ENCODE measurements at places on chromosomes 12 and 14. TPM values are rescaled to one million over a fixed set of nuclear protein-coding genes. Genes with fewer than 3 reads are reported as not detected.

Gene CIROP
- not detected for polyA plus RNA-seq

Gene TRIM9
- 0.05 TPM for polyA plus RNA-seq

Gene MYL2
- not detected for polyA plus RNA-seq

Gene LRRC10
- polyA plus RNA-seq: not detected

Gene GAS2L3
- polyA plus RNA-seq: not detected

DNA sequence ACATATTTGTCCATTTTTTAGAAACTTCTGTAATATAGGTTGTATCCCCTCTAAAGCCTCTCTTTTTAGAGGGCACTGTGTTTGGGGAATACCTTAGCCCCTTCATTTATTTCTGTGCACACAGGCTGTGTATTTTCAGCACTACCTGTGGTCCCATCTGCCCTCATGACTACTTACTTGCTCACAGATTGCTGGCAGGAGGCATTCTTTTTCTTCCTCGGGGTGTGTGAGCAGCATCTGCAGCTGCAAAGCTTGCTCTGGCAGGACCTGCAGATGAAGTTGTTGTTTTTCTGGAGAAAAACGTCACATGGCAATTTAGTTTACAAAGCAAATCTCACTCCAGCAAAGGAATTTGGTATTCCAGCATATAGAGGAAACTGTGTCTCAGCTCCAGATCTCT lies 24.3 kb downstream of the ANG start:
- no peak overlapping the region for H3K27ac ChIP-seq
- no peaks in the 10 kb centered on the region for H3K27me3 ChIP-seq
- no peaks in the 10 kb centered on the region for H3K4me1 ChIP-seq
- no peak for DNase-seq
- no peak overlapping the region for H3K4me3 ChIP-seq

DNA sequence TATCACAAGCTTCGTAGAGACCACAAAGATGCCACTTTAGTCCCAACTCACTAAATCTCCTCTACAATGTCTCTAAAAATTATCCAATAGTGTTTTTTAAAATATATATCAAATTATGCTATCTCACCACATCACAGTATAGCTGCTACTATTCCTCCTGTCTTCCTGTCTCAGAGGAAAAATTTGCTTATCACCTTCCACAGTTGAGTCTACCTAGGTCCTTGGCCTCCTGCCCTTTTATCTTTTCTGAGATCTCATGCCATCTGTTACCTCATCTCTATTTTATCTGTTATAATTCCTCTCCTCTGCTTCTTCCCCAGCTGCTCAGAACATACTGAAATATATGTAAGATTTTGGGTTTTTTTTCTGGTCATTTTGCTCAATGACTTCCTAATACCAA lies 568.2 kb downstream of the DIO2 start:
- no peaks in the 10 kb centered on the region for H3K4me1 ChIP-seq
- H3K27ac ChIP-seq: no peak overlapping the region
- H3K27me3 ChIP-seq: no peaks in the 10 kb centered on the region
- no peak for DNase-seq

- H3K36me3 ChIP-seq: no peaks in the 10 kb centered on the region
- H3K4me3 ChIP-seq: no peak overlapping the region
- DNase-seq: no peak
- no peak overlapping the region for H3K27ac ChIP-seq
Observed at GRCh38 chr12:128973883-128974681, 120.8 kb downstream of the GLT1D1 start.

GRCh38 chr12:95829395-95829794 lies 29.4 kb upstream of the SNRPF start:
- H3K27me3 ChIP-seq: no peaks in the 10 kb centered on the region
- H3K27ac ChIP-seq: no peak overlapping the region
- H3K36me3 ChIP-seq: no peaks in the 10 kb centered on the region
- no peak for DNase-seq
- H3K4me3 ChIP-seq: no peak overlapping the region

DNA sequence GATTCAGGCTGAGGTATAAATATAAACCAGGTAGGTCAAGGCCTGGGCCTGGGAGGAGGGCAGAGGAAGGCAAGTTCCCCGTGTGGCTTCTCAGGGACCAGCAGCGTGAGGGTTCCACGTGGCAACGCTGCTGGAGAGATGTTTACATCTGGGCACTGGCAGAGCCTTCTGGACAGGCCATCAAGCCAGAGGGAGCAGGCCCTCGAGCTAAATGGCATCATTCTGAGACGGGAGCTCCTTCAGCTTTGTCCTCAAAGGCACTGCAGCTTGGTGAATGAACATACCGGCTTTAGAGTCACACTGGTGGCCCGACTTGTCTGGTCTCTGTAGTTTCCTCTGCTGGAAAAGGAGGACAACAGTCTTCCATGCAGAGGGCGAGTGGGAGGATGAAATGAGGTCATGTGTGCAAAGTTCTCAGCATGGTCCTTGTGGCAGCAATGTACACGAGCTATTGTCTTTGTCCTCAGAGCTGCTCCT lies 231.3 kb downstream of the ZFP36L1 start:
- H3K27ac ChIP-seq: no peak overlapping the region
- H3K4me1 ChIP-seq: peaks cover 17% of the 10 kb centered on the region
- no peak overlapping the region for H3K4me3 ChIP-seq
- no peaks in the 10 kb centered on the region for H3K36me3 ChIP-seq
- no peak for DNase-seq
- no peaks in the 10 kb centered on the region for H3K27me3 ChIP-seq

DNA sequence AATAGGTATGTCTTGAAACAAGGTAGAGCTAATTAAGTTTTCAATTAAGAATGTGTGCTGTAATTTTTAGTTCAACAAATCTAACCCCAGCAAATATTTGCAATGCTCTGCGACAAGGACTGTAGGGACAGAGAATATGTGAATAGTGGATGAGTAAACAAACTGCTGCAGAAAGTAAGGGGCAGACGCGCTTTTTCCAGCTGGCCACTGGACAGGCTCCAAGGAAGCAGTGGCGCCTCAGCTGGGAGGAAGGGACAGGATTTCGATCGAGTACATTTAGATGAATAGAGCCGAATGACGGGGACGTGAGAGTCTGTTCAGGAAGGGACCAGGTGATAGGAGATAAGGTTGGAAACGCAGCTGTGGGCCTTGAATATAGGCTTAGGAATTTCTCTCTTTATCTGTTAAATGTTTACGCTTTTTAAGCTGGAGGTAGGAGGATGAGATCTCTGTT lies 69.3 kb downstream of the ELK3 start:
- H3K4me3 ChIP-seq: no peak overlapping the region
- peaks cover 2% of the 10 kb centered on the region for H3K4me1 ChIP-seq
- peaks cover 8% of the 10 kb centered on the region for H3K36me3 ChIP-seq
- DNase-seq: no peak

GRCh38 chr12:99232324-99232723 lies 415.2 kb upstream of the GARIN6 start:
- H3K27ac ChIP-seq: no peak overlapping the region
- H3K4me3 ChIP-seq: no peak overlapping the region
- no peak for DNase-seq
- no peaks in the 10 kb centered on the region for H3K4me1 ChIP-seq
- H3K27me3 ChIP-seq: no peaks in the 10 kb centered on the region

- no peak overlapping the region for H3K27ac ChIP-seq
- H3K36me3 ChIP-seq: no peaks in the 10 kb centered on the region
- H3K4me1 ChIP-seq: no peaks in the 10 kb centered on the region
Observed at GRCh38 chr14:95341115-95341514, 21.4 kb upstream of the CLMN start.

DNA sequence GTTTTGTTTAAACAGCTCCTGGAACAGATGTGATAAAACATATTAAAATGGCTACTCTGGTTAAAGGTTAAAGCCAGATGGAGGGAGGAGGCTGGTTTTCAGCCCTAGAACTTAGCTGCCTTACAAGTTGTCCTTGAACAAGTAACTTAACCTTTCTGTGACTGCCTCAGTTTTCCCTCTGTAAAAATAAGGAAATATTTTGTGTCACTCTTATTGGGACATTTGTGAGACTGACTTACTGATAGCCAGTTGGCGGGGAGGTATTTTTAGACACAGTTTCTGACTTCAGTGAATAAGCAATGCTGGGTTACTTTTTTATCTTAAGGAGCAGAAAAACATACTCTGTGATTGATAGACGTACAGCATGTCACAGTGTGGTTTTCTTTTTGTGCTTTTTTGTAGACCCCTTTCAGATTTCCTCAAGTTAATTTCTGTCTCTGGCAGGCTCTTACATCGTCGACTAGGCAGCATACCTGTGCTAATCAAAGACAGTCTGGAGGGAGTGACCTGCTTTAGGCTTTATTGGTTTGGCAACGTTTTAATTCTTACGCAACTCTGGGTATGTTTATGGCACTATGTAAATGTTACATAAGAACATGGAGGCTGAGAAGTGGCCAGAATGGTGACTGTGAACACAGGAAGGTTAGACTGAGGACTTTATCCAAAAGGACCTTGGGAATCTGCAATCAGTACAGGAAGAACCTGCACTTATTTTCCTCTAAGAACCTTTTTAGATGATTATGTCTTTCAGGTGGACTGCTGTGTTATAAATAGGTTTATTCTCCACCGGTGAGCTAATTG lies 3.3 kb downstream of the ACVR1B start:
- no peaks in the 10 kb centered on the region for H3K36me3 ChIP-seq
- peaks cover 28% of the 10 kb centered on the region for H3K4me1 ChIP-seq
- no peak for DNase-seq
- no peak overlapping the region for H3K27ac ChIP-seq

- H3K4me1 ChIP-seq: no peaks in the 10 kb centered on the region
- DNase-seq: no peak
- no peak overlapping the region for H3K4me3 ChIP-seq
Observed at GRCh38 chr12:58961906-58962305, 41.6 kb upstream of the LRIG3 start.

DNA sequence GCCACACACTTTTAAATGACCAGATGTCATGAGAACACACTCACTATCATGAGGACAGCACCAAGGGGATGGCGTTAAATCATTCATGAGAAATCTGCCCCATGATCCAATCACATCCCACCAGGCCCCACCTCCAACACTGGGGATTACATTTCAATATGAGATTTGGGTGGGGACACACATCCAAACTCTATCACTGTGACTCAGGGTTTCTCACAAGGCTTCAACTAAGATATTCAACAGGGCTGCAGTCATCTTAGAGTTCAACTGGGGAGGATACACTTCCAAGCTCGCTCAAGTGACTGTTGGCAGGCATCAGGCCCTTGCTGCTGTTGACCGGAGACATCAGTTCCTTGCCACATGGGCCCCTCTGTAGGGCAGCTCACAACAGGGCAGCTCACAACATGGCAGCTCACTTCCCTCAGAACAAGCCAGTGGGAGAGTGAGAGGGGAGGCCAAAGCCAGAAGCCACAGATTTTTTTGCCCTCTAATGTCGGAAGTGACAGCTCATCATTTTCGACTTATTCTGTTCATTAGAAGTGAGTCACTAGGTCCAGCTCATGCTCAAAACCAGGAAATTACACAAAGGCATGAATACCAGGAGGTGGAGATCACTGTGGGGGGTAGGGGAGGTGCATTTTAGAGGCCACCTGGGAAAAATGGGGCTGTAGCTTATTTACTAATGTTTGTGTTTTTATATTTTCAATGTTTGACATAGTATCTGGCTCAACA lies 50.8 kb upstream of the PTHLH start:
- DNase-seq: no peak
- H3K27me3 ChIP-seq: no peaks in the 10 kb centered on the region
- H3K36me3 ChIP-seq: no peaks in the 10 kb centered on the region
- H3K27ac ChIP-seq: no peak overlapping the region
- no peaks in the 10 kb centered on the region for H3K4me1 ChIP-seq

DNA sequence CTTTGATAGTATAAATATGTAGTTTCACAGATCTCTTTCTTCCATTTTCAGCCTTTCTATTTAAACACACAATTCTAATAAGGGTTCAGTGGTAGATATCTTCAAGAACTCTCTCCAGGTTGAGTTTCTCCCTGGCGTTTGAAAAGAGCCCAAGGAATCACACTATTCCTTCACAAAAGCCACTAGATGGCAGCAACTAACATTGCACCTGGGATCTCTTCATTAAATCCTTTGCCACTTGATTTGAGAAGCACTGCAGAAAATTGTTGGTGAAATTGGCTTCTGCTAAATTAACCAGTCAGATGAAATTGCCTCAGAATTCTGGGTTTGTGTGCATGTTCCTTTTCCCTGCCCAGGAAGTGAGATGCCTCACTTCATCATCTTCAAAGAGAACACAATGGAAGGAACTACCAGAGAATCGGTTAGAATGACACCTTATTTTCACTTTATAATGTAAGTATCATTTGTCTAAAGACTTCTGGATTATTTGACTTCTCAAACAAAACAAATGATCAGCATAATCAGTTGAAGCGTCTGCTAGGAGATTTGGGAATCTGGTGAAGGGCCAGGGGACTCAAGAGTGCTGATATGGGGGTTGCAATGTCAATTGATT lies 6.8 kb downstream of the CCDC198 start:
- H3K27ac ChIP-seq: no peak overlapping the region
- H3K4me1 ChIP-seq: no peaks in the 10 kb centered on the region
- H3K36me3 ChIP-seq: no peaks in the 10 kb centered on the region
- no peak overlapping the region for H3K4me3 ChIP-seq

DNA sequence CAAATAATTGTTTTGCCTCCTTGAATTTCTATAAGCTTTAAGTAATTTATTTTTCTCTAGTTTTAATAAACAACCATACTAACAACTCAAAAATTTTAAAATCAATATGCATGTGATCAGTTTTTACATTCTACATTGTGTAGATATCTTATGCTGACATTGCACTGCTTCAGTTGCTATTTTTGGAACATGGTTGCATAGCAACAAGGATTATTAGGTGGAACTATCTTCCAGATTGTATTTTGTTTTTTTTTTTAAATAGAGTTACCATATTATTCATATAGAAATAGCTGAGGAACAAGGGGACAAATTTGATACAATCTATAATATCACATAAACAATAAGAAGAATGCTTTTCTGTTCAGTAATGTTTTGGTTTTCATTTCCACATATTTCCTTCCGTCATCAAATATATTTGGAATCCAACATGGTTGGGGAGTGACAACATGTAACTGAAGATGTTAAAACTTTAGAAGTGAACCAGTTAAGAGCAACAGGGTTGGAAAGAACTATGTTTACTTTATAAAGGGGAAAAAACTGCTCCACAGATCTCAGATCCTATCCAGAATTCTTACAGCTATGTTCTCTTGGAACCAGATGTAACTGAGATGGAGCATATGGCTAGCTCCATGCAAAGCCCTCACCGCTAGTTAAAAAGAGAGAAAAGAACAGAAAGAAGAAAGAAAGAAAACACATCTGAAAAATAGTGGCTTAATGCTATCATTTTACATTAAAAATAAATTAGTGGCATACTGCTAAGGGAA lies 235.5 kb downstream of the NELL2 start:
- H3K4me3 ChIP-seq: no peak overlapping the region
- no peak for DNase-seq
- no peaks in the 10 kb centered on the region for H3K4me1 ChIP-seq
- H3K36me3 ChIP-seq: no peaks in the 10 kb centered on the region

DNA sequence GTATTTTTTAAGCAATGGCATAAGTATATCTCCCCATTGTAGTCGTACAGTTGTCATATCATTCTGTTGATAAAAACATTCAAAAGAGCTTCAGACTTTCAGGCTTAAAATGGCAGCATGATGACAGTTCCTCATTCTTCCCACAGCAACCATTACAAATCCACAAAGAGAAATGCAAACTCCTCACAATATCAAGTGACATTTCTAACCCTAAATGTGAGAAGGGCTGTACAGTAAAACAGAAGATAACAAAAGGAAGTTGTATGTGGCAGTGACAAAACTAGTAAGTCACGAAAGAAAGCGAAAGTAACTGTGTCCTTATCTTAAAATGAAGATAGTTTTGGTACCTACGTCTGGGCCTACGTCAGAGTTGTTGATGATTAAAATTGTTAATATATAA lies 46.7 kb downstream of the GXYLT1 start:
- no peaks in the 10 kb centered on the region for H3K36me3 ChIP-seq
- no peaks in the 10 kb centered on the region for H3K27me3 ChIP-seq
- H3K4me1 ChIP-seq: peaks cover 36% of the 10 kb centered on the region
